ENCODE measurements at places on chromosomes 6 and 20.

- DNase-seq = peak; percentile 46
Observed at GRCh38 chr6:30678964-30679726, 6.3 kb upstream of the DHX16 start.

- DNase-seq = peak; percentile 61
Observed at GRCh38 chr6:75147512-75147911, 58.3 kb downstream of the COL12A1 start.

DNA sequence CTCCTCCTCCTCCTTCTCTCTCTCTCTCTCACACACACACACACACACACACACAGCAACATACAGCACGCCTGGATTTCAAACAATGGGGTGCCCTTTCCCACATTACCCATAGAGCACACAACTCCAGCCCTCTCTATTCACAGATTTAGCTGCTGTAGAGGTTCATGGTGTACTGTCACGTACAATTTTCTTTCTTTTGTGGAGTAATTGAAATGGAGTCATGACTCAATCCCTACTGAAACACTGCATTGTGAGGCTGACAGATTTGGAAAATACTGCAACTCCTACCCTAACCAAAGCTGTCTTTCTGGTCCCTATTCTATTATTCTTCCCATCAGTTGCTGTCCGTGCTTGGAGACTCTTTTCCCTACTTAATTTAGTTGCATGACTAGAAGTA lies 166.9 kb downstream of the EDN1 start:
- no peak for DNase-seq

- DNase-seq = peak; percentile 76
Observed at GRCh38 chr6:148193063-148193680, 149.5 kb upstream of the SASH1 start.

- peak; percentile 92 for DNase-seq
Observed at GRCh38 chr6:57317060-57317943, at the start of gene PRIM2. Gene PRIM2 (plus strand): TSS chr6:57317630. CDS start chr6:57318446, 816 bp downstream.

GRCh38 chr20:53935344-53936084 lies 134.9 kb downstream of the BCAS1 start:
- DNase-seq = no peak

- DNase-seq = no peak
Observed at GRCh38 chr6:116402108-116402937, 31.6 kb downstream of the DSE start.

GRCh38 chr6:169800116-169800667 lies 48.8 kb downstream of the ERMARD start:
- no peak for DNase-seq

GRCh38 chr20:62924442-62925075 lies 1.7 kb downstream of the DIDO1 start:
- peak; percentile 54 for DNase-seq
